GM23248 (cell line): ENCODE measurements at places on chromosomes 2 and 18. TPM values are rescaled to one million over a fixed set of nuclear protein-coding genes. Genes with fewer than 3 reads are reported as not detected.

- no peak overlapping the region for H3K4me3 ChIP-seq
- peaks cover 61% of the 10 kb centered on the region for H3K36me3 ChIP-seq
- no peak overlapping the region for H3K27ac ChIP-seq
Measured at GRCh38 chr2:201735486-201735885, 37.0 kb upstream of the MPP4 start.

- peaks cover 18% of the 10 kb centered on the region; the same call in 1 of the 2 replicates for H3K36me3 ChIP-seq
- H3K4me3 ChIP-seq, result peak overlapping the region; percentile 9; the same call in 1 of the 2 replicates
- H3K4me1 ChIP-seq, result peaks cover 48% of the 10 kb centered on the region
- H3K27ac ChIP-seq, result peak overlapping the region; percentile 47
Measured at GRCh38 chr2:27776097-27776496, 4.6 kb downstream of the MRPL33 start.

TMEM198 gene
- total RNA-seq, result 5.8 and 6.2 TPM in 2 replicates

- peak; percentile 56 for DNase-seq
- no peaks in the 10 kb centered on the region for H3K36me3 ChIP-seq
- peaks cover 4% of the 10 kb centered on the region; the same call in 1 of the 2 replicates for H3K4me1 ChIP-seq
Measured at GRCh38 chr2:144705328-144706245, 185.7 kb upstream of the ZEB2 start.

DNA sequence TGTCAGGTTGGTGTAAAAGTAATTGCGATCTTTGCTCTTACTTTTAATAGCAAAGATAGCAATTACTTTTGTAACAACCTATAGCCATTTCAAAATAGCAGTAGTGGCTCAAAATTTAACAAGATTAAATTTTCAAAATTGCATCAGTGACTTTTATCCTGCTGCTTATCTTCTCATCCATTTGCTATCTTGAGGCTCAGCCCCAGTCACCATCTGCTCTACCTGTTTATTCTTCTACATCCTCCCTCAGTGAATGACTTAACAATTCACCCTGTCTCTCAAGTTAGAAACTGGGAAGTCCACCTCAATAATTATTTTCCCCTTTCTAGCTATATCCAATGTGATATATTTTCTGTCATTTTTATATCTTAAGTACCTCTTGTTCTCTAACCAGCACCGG lies 148.6 kb upstream of the ZNF804A start:
- H3K27me3 ChIP-seq, result no peaks in the 10 kb centered on the region
- no peak for DNase-seq
- no peak overlapping the region for H3K4me3 ChIP-seq

DNA sequence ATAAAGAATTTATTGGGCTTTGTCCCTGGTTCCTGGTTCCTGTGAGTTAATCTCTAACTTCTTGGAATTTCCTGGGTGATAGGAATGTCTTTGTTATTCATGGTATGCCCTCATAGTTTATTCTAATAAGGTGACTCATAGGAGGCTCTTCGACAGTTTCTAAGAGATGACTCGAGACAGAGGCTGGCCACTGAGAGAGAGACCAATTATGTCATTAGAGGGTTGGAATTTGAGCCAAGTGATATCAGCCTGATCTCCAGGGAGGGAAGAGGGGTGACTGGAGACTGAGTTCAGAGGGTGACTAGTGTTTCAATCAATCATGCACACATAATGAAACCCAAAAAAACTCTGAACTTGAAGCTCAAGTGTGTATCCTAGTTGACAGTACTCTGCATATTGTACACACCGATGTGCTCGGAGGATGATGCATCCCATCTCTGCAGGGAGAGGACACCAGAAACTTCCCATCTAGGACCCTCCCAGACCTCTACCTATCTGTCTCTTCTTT lies 185.7 kb downstream of the MTCL1 start:
- H3K4me3 ChIP-seq, result no peak overlapping the region
- peaks cover 44% of the 10 kb centered on the region for H3K4me1 ChIP-seq
- no peaks in the 10 kb centered on the region for H3K36me3 ChIP-seq
- peak overlapping the region; percentile 37 for H3K27ac ChIP-seq
- peak; percentile 97 for DNase-seq

ICA1L gene
- 5.4 and 8.1 TPM in 2 replicates for total RNA-seq

- H3K27ac ChIP-seq, result no peak overlapping the region
- no peaks in the 10 kb centered on the region for H3K4me1 ChIP-seq
- no peak overlapping the region for H3K4me3 ChIP-seq
- H3K27me3 ChIP-seq, result no peaks in the 10 kb centered on the region
- no peaks in the 10 kb centered on the region for H3K36me3 ChIP-seq
- DNase-seq, result no peak
Measured at GRCh38 chr18:70693246-70693645, 404.4 kb downstream of the SOCS6 start.

RAB31 gene
- 40.5 and 49.2 TPM in 2 replicates for total RNA-seq

SCN7A gene
- total RNA-seq, result not detected in 2 replicates

GRCh38 chr18:49546278-49546677 lies 15.6 kb upstream of the LIPG start:
- H3K4me1 ChIP-seq, result peaks cover 13% of the 10 kb centered on the region
- no peak overlapping the region for H3K4me3 ChIP-seq
- DNase-seq, result no peak
- no peaks in the 10 kb centered on the region for H3K36me3 ChIP-seq

GRCh38 chr18:73059280-73059679 lies 191.5 kb upstream of the NETO1 start:
- H3K4me1 ChIP-seq, result no peaks in the 10 kb centered on the region
- no peak overlapping the region for H3K4me3 ChIP-seq
- no peak overlapping the region for H3K27ac ChIP-seq
- H3K36me3 ChIP-seq, result no peaks in the 10 kb centered on the region

DNA sequence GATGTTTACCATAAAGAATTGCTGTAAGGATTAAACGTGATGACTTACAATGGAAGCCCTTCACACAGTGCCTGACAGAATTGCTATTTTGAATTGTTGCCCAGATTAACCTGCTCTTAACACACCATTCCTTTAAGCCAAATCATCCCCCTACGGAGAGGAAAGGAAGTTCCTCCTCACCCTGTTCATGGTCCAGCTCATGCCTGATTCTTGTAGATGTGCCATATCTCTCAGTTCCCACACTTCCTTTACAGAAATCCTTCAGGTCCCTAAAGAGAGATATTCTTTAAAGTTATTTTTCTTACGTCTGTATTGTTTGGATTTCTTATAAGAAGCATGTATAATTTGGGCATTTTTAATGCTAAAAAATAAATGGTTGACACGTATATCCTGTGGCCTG lies 127.5 kb upstream of the DAPL1 start:
- no peaks in the 10 kb centered on the region for H3K27me3 ChIP-seq
- H3K36me3 ChIP-seq, result peaks cover 25% of the 10 kb centered on the region
- peak; percentile 70 for DNase-seq
- peak overlapping the region; percentile 23; the same call in 1 of the 2 replicates for H3K27ac ChIP-seq
- H3K4me3 ChIP-seq, result no peak overlapping the region
- peaks cover 32% of the 10 kb centered on the region for H3K4me1 ChIP-seq

DNA sequence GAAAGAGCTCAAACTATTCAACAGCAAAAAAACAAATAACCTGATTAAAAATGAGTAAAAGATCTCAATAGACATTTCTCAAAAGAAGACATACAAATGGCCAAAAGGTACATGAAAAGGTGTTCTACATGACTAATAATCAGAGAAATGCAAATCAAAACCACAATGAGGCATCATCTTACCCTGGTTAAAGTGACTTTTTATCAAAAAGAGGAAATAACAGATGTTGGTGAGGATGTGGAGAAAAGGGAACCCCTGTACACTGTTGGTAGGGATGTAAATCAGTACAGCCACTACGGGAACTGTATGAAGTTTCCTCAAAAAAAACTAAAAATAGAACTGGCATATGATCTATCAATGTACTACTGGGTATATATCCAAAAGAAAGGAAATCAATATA lies 39.8 kb upstream of the TMEM163 start:
- H3K36me3 ChIP-seq, result no peaks in the 10 kb centered on the region
- H3K4me3 ChIP-seq, result no peak overlapping the region
- no peak for DNase-seq
- H3K27me3 ChIP-seq, result no peaks in the 10 kb centered on the region

DNA sequence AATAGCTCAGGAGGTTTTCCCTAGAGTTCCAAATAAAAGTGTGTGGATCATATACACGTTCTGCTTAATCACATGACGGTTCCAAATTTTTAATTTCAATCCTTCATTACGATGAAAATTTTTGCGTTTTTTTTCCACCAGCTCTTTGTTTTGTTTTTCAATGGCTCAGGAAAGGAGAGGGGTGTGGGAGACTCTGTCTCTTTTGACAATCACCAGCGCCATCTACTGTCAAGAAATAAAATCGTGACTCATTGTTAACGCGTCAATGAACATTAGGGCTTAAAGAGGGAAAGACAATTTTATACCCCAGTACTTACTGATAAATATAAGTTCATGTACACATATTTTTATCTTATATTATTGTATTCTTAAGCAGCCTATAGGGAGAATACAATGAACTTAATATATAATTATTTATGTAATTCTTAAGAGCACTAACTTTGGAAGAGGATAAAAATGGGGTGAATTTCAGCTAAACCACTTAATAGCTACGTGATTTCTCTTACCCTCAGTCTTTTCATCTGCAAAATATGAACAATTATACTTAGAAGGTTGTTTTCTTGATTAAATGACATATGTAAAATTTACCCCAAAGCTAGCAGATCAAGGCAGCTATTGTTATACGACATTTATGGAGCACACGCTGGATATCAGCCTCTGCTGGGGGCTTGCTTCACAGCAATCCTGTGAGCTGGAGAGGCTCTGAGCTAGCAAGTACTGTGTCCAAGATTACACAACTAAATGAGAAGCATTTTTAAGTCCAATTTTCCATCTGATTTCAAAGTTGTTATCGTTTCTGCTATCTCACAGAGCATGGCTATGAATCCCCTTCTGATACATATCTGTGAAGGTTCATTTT lies 47.4 kb upstream of the RMDN2 start:
- peaks cover 6% of the 10 kb centered on the region for H3K4me1 ChIP-seq
- H3K27ac ChIP-seq, result no peak overlapping the region
- DNase-seq, result peak; percentile 79
- peak overlapping the region; percentile 58 for H3K4me3 ChIP-seq
- H3K36me3 ChIP-seq, result no peaks in the 10 kb centered on the region

MYO7B gene
- under 0.01 TPM in 1 of 2 replicates, not detected in the other for total RNA-seq

GRCh38 chr18:55100817-55101457 lies 141.7 kb upstream of the CCDC68 start:
- peaks cover 31% of the 10 kb centered on the region for H3K4me1 ChIP-seq

STPG4 gene
- not detected in 2 replicates for total RNA-seq

RIT2 gene
- total RNA-seq, result not detected in 2 replicates

IL36B gene
- not detected in 2 replicates for total RNA-seq

GRCh38 chr18:57052173-57052572 lies 94.7 kb upstream of the BOD1L2 start:
- no peaks in the 10 kb centered on the region for H3K4me1 ChIP-seq
- no peak overlapping the region for H3K27ac ChIP-seq
- no peak overlapping the region for H3K4me3 ChIP-seq
- H3K36me3 ChIP-seq, result no peaks in the 10 kb centered on the region
- no peaks in the 10 kb centered on the region; the same call in 1 of the 2 replicates for H3K27me3 ChIP-seq

DNA sequence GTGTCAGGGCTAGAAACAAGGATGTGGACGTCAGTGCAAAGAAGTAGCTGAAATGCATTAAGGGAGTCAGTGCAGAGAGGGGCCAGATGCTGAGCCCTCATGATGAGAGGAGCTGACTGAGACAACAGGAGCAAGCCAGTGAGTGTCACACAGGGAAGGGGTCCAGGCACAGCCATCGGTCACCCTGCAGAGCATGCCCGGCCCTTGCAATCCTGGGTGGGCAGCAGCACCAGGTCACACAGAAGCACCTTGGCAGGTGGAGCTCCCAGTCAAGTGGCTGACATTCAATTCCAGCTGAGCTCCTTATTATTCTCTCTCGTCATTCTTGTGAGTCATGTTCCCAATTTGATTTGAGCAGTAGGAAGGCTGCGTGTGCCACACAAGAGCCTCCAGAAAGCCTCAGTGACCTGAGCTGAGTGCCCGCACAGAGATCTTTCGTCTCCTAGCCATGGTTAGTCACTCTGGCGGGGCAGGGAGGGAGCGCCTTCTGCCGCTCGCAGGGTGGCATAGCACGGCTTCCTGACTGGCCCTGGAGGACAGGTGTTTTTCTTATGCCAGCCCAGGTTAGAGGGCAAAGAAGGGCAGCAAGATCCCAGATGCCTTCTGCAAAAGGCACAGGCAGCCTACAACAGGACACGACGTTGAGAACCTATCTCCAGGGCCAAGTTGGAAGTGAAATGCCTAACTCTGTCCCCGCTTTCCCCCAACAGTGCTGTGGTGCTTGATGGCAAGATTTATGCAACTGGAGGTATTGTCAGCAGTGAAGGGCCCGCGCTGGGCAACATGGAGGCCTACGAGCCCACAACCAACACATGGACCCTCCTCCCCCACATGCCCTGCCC lies 220.9 kb downstream of the ATAD2B start:
- H3K36me3 ChIP-seq, result no peaks in the 10 kb centered on the region
- no peaks in the 10 kb centered on the region for H3K4me1 ChIP-seq
- no peak overlapping the region for H3K4me3 ChIP-seq
- H3K27me3 ChIP-seq, result no peaks in the 10 kb centered on the region

DNA sequence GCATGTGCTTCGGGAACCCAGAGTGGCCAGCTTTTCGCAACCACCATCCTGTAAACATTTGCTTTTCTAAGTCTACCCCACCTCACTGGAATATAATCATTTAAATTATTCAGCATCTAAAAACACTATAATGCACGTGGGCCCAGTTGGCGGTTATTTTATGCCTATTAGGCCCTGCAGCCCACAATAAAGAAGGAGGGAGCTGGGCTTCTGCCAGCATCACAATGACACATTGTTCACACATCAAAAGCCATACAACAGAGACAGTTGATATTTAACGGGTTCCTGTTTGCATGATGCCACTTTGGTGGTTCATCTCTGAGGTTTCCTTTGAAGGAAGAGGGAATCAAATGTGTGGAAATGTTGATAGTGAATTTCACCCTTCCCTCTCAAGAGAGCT lies 916.0 kb upstream of the CELF4 start:
- DNase-seq, result no peak
- H3K4me3 ChIP-seq, result no peak overlapping the region
- no peak overlapping the region for H3K27ac ChIP-seq
- no peaks in the 10 kb centered on the region for H3K36me3 ChIP-seq
- H3K4me1 ChIP-seq, result no peaks in the 10 kb centered on the region
- no peaks in the 10 kb centered on the region for H3K27me3 ChIP-seq

DNA sequence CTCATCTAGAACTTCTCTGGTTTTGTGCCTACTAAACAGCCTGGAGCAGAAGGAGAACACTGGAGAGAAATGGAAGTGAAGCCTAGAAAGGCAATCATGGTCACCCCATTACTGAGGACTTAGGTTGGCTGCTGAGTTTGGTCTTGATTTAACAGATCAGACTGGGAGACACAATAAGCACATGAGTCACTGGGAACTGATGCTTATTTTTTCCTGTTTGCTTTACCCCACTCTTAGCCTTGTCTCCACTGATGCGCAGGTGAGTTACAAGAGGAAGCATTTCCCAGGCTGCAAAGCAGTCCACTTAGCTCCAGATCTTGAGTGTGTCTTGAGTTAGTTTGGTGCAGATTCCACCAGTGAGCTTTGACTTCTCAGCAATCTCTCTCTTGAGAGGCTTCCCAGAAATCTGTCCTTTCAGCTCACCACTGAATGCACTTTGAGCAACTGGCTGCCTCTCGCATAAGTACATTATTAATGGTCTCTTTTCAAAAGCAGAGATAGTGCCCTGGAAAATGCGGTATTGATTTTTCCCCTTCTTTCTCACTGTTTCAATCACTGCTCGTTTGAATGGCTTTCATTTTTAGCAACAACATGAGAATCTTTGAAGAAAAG lies 390.2 kb upstream of the SETBP1 start:
- no peak for DNase-seq
- no peaks in the 10 kb centered on the region for H3K4me1 ChIP-seq
- H3K27me3 ChIP-seq, result 0 out of 2 replicates have a peak, but pooled peaks cover 3% of the 10 kb centered on the region
- H3K36me3 ChIP-seq, result no peaks in the 10 kb centered on the region
- H3K27ac ChIP-seq, result no peak overlapping the region

PRSS56 gene
- total RNA-seq, result not detected in 2 replicates

- peaks cover 47% of the 10 kb centered on the region for H3K4me1 ChIP-seq
- no peak overlapping the region for H3K27ac ChIP-seq
- peak; percentile 28 for DNase-seq
- no peaks in the 10 kb centered on the region for H3K27me3 ChIP-seq
Measured at GRCh38 chr18:60020107-60020925, 120.5 kb downstream of the PMAIP1 start.

REEP1 gene
- total RNA-seq, result not detected in 2 replicates
